ENCODE measurements at places on chromosomes 5 and 9. TPM values are rescaled to one million over a fixed set of nuclear protein-coding genes. Genes with fewer than 3 reads are reported as not detected.

ARRDC1 gene
- 13.6 TPM for total RNA-seq

CHSY3 gene
- 7.6 TPM for total RNA-seq

SNCB gene
- 0.83 TPM for total RNA-seq

SPRY4 gene
- total RNA-seq: 36.4 TPM

PDCD1LG2 gene
- 18.3 TPM for total RNA-seq

TMC1 gene
- not detected for total RNA-seq

RAI14 gene
- 64.1 TPM for total RNA-seq

PCA3 gene
- total RNA-seq: 0.29 TPM

GPR151 gene
- not detected for total RNA-seq

POU4F3 gene
- 0.06 TPM for total RNA-seq

SPINK7 gene
- total RNA-seq: not detected

SEMA6A gene
- total RNA-seq: not detected

PPP3R2 gene
- not detected for total RNA-seq

ANKRD31 gene
- total RNA-seq: not detected

EGR1 gene
- 7.2 TPM for total RNA-seq

ROR2 gene
- not detected for total RNA-seq

ARHGEF37 gene
- total RNA-seq: 0.11 TPM

IDNK gene
- total RNA-seq: 6.2 TPM

MAPK9 gene
- 33.8 TPM for total RNA-seq

FSTL4 gene
- total RNA-seq: 0.26 TPM

SKIC3 gene
- total RNA-seq: 98.6 TPM

CDC23 gene
- total RNA-seq: 27.0 TPM

APBA1 gene
- total RNA-seq: 3.1 TPM

C9orf43 gene
- total RNA-seq: 0.19 TPM

ELOVL7 gene
- total RNA-seq: not detected

LRRC19 gene
- not detected for total RNA-seq

S1PR3 gene
- 3.2 TPM for total RNA-seq

JADE2 gene
- total RNA-seq: 34.0 TPM

N4BP3 gene
- 0.13 TPM for total RNA-seq

STK32A gene
- total RNA-seq: not detected

C9orf153 gene
- total RNA-seq: not detected

SPARC gene
- 797 TPM for total RNA-seq

PCDHGB5 gene
- 2.1 TPM for total RNA-seq

TGFBI gene
- total RNA-seq: 3,512 TPM

TUSC1 gene
- total RNA-seq: 11.7 TPM

FBLL1 gene
- 0.32 TPM for total RNA-seq

TEX53 gene
- total RNA-seq: not detected

SMAD5 gene
- 56.3 TPM for total RNA-seq

SHISAL2B gene
- total RNA-seq: not detected

AQP7 gene
- not detected for total RNA-seq

GABRA1 gene
- total RNA-seq: not detected

SNCAIP gene
- not detected for total RNA-seq

SPINK14 gene
- total RNA-seq: not detected

REEP2 gene
- total RNA-seq: 11.0 TPM

INSL4 gene
- total RNA-seq: not detected

HTR4 gene
- total RNA-seq: 0.26 TPM

MFAP3 gene
- total RNA-seq: 45.1 TPM

All from LHCN-M2 (cell line).